ENCODE measurements at places on chromosomes 6 and 20. TPM values are rescaled to one million over a fixed set of nuclear protein-coding genes. Genes with fewer than 3 reads are reported as not detected.

DNA sequence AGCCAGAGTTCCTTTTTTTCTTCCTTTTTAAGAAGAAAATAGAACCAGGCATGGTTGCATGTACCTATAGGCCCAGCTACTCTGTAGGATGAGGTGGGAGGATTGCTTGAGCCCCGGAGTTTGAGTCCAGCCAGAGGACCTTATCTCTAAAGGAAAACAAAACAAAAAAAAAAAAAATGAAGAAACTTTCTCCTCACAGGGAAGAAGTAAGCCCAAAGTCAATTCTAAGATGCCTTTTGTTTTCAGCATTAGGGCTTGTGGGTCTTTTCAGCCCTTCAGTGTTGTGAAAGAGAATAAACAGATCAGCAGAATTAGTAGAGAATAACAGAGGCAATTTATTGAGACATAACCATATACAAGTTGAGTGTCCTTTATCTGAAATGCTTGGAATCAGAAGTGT, 26.8 kb downstream of the ZNF451 start:
- no peak for DNase-seq

PTPRT gene
- total RNA-seq, result 0.46 TPM

POU3F2 gene
- not detected for total RNA-seq

DNA sequence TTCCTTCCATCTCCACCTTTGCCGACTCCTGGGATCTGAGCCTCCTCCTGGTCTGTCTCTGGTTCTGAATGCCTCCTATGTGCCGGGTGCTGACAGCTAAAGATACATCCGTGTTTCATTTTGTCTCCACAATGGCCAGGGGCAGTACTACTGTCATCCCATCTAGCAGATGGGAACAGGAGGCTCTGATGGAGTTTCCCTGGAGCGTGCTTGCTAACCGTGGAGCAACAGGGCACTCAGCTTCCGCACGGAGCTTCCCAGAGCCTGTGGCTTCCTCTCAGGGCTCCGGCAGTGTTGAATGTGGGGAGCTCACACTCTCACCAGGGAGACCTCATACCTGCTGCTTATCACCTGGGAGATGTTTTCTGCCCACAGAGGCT, 11.9 kb upstream of the NPBWR2 start:
- DNase-seq, result peak; percentile 38

- no peak for DNase-seq
Observed at GRCh38 chr6:126640356-126640755, 300.4 kb downstream of the CENPW start.

- DNase-seq, result no peak
Observed at GRCh38 chr6:163804991-163805390, 390.5 kb downstream of the QKI start.

FRMD1 gene
- total RNA-seq, result 0.09 TPM

BMP2 gene
- 22.7 TPM for total RNA-seq

CCN2 gene
- total RNA-seq, result 229 TPM

DNA sequence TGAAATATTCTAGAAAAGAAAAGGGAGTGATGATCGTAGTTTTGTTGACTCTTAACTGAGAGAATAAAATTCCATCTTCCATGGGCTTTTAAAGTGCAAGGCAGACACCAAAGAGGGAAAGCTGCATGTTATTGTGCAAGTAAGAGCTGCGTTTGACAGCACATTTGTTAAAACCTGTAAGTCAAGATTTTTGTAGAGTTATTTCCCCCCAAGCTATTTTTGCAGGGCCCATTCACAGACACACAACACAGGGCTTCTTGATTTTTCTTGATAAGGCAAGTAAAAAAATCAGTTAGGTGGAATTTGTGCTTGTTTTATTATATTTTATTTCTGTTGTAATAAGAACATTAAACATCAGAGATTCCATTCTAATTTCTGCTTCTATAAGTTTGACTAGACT, 13.8 kb downstream of the CFAP206 start:
- no peak for DNase-seq

DNA sequence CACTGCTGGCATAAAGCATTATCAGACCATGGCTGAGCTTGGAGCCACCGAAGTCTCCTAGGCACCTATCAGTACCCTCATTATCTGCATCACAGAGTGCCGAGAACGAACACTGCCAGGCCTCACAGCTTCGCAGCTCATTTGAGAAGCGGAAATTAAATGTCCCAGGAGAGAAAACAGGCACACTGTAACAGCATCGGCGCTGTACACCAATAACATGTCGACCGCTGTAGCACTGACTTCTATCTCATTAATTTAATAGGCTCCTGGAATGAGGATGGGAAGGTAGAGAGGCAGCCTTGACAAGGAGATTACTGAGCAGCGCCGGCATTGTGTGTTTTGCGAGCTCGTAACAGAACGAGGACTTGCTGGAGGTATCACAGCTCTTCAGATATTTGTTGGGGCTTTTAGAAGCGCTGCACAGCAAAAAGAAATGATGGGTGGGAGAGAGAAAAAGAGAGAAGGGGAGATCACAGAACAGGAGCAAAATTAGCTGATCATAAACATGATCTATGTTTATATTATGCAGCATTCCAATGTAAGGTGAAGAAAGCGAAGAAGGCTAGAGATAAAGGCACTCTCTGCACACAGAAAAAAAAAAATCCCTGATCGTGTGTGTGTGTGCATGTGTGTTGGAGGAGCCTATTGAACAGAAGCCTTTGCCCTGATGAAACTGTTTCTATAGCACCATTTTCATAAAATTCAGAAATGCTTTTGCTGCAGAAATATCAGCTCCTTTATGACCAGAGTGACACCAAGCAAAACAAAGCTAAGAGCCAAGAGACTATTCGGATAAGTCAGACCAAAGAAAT, 29.2 kb downstream of the ID4 start:
- DNase-seq, result no peak

- no peak for DNase-seq
Observed at GRCh38 chr20:4820806-4821518, 99.3 kb downstream of the PRND start.

DNA sequence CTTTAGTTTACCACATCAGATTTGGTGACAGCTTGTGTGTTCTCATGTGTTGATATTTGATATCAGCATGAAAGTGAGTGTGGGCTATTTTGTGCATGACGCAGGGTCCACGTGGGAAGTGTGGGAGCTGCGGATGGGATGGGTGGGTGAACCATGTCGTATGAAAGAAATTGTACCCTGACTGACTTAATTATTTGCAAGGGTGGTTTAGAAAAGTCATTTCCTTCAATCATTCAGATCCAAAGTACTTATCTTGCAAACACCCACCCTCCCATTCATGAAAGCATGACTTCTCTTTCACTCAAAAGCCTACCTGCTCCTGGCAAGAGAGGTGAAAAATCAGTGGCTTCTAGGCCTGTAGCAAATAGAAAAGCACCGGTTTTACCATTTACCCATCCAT, 91.8 kb upstream of the BACH2 start:
- no peak for DNase-seq

TSHZ2 gene
- total RNA-seq, result 5.2 TPM

DNA sequence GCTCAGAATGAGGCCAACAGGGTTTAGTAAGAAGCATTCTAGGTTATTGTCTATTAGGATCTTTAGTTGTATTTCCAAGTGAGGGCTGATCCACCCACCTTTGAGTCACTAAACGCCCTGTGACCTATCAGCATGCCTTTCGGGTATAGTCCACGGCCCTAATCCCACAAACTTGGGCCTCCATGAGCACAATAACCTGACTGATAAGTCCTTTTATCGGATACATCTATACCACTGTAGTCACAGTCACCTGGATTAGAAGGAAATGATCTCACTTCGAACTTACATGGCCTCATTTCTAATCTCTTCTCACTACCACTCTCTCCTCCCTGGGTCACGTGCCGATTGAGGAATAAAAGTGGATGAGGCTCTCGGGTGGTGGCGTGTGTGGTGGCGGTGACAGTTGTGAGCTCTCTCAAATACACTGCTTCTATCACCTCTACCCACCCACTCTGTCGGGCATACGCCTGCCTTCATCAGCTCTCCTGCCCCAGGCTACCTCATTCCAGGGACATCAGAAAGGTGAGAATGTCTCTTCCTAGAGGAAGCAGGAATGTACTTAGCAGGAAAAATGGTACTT, 65.2 kb downstream of the TRAM2 start:
- no peak for DNase-seq

DNA sequence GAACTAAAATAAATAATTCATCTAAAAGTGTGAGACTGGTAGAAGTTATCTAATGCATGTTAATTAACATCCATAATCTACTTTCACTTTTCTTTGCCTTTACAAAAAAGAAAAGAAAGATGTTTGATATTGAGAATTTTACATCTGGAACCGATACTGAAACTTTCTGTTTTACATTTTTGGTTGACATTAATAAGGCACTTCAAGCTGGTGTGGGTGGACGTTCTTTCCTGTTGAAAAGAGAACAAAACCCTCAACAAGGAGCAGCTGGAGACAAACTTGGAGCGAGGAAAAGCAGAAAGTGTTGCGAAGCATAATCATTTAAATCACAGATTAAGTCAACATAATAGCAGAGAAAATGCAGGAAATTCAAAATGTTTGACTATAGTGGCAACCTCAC, 575.2 kb upstream of the ADGRB3 start:
- no peak for DNase-seq

GRCh38 chr6:161079566-161080262, 88.1 kb downstream of the MAP3K4 start:
- DNase-seq, result no peak

GRCh38 chr20:8228315-8228714, 96.2 kb downstream of the PLCB1 start:
- DNase-seq, result no peak

GRCh38 chr6:35601331-35602132, 87.2 kb downstream of the FKBP5 start:
- DNase-seq, result no peak

- no peak for DNase-seq
Observed at GRCh38 chr20:32792731-32793458, 26.9 kb upstream of the MAPRE1 start.

DNA sequence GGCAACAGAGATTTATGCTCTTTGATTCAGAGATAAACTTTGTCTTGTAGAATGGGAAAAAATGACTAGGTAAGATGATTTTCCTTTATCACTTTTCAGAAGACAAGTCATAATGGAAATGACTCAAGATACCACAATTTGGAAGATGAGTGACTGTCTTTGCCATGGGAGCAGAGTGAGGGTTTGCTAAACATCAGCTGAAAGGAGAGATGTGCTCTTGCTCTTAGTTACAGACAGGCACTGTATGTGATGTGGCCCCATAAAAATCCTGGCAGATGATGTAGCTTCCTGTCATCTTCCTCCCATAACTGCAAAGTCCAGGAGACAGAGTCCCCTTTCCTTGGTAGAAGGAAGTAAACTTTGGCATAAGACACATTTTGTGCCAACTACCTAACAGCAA, 47.6 kb downstream of the BACH2 start:
- DNase-seq, result no peak

GRCh38 chr20:35720165-35721123, 21.2 kb downstream of the ROMO1 start:
- DNase-seq, result no peak

DNA sequence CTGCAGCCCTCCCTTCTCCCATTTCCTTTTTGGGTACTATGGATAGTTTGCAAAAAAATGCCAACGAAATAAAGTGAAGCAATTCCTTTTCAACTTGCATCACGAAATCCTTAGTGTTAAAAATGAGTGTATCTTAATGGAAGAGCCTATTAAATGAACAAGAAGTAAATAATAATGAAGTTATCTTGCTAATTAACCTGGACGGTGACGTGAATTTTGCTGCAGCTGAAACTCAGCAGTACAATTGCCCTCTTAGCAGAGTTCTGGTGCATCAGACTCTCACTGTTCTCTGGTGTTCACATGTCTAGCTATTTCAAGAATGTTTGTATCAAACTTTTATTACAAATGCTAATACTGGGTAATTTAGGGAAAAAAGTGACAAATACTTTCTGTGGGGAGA, 119.7 kb upstream of the HDAC2 start:
- no peak for DNase-seq

BPIFB2 gene
- not detected for total RNA-seq

DNA sequence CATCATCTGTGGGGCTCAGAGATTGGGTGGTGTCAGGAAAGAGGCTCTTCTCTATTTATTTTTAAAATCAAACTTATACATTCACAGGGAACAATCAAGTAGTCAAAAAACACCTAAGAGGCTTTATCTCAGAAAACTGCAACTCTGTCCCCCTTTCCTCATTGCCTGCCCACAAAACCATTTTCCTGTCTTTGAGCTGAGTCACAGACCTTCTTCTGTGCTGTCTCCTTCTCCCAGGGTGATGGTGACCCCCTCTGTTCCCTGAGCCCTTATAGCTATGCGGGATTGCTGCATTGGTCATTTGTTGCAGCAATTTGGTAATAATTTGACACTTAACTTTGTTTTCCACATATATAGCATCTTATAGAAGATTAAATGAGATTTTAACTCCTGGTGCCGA, 195.2 kb upstream of the PROKR2 start:
- DNase-seq, result no peak

DNA sequence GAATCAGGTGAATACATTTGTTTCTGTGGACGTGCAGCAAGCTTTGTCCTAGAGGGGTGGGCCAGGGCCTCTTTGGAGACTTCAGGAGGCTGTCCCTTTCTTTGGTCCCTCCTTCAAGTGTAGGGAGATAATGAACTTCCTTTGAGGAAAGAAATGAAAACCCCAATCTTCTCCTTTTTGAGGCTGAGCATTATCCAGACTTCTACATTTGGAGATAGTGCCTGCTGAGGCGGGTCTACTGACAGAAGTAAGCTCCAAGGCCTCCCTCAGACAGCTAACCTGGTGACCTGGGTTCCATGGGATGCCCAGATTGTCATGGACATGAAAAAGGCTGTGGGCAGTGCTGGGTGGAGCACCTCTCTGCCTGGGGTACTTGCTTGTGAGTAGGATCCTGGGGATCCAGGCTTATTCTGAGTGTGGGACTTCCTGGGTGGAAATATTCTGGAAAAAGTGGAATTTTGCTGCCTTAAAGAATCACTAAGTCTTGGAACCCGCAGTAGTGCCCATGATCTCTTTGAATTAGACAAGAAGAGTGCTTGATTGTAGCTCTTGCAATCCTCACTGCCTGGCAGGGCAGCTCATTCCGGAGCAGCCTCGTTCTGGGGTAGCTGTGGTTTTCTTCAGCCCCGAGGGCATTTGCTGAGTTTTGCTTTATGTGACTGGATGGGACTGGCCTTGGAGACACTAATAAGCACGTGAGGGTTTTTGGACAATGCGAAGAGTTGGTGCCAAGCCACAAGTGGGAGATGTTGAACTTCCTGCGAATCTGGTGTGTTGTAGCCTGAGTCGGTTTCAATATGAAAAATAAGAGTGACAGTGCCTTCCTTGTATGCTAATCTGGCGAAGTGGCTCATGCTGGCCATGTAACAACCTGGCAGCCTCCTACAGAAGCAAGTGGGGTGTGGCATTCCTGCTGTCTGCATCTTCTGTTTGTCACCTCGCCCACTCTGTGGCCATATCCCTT, 28.1 kb downstream of the SNRNP48 start:
- peak; percentile 73 for DNase-seq
